Stimulated activated CD8-positive, alpha-beta memory T cell treated with anti-CD3 and anti-CD28 coated beads, Interleukin-7, amount 100 ng/mL, for 1 hour (primary cell): ENCODE measurements at places on chromosomes 2 and 18.

- no peak for DNase-seq
Observed at GRCh38 chr2:239946562-239946863, 78.6 kb downstream of the NDUFA10 start.

DNA sequence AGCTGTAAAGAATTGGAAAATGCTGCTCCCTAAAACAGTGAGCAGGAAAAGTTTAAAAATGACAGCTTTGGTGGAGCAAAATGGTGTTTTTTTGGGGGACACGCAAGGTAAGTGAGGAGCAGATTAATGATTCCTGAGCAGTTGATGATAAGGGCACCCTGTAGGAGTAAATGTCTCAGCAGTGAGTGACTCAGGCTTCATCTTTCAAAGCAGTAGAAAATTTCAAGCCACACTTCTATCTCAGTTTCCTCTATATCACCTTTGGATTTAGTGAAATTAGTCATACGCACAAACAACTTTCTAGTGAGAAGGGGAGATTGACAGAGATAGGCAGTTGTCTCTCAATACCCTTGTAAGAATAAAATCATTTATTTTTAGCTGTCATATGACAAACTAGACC is 709.0 kb upstream of the FAM98A start:
- DNase-seq, result no peak

DNA sequence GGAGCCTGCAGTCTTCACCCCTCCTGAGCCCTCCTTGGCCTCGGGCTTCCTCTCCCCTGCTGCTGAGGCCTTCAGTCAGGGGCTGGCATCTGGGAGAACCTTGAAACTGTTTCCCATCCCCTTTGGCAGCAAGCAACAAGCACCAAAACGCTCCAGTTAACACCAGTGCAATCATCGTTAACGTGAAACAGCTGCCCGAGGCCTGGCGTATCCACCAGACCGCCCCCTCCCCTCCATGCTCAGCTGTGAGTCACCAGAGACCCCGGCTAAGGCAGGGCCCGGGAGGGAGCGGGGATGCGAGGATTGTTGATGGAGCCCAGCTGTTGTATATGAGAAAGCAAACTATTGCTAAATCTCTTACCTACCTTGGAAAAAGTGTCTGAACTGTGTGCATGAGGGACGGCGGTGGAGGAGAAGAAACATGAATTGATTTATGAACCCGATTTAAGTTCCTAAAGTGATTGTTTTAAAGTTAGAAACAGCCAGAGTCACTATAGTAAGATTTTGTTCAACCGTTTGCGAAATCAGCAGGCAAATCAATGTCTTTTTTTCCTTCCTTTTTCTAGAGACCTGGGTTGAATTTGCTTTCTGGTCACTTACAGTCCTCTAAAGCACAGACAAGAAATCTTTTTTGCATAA is 5.2 kb downstream of the ZFP36L2 start:
- no peak for DNase-seq

DNA sequence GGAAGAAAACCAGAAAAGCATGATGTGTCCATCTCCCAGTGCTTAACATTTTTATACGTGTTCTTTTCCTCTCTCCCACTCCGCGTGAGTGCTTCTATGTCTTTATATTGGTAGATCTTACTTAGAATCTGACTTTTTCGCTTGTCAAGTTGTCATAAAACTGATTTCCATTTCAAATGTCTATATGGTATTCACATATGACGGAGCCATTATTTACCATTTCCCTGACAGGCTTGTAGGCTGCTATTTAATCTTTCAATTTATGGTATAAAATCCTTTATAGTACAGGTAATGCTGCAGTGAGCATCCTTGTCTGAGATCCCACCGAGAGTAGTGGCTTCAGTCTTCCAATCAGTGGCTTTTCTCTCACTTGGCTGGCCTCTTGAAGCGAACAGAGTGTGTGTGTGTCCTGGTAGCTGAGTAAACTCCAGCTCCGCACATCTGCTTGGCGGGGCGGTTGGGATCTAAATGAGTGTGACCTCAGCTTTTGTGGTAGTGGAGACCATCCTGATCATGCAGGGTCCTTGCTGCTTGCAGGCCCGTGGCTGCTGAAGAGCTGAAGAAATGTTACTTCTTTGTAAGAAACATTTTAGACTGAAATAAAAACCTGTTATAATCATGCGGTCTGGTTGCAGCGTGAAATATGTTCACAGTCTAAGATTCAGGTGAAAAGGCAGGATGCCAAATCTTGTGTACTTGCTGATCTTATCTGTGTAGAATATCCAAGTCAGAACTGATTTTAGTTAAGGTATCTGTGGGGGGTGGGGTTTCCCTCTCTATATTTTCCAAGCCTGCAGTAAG is 40.2 kb downstream of the INPP4A start:
- DNase-seq, result no peak

GRCh38 chr18:26207937-26208336 is 18.3 kb upstream of the TAF4B start:
- DNase-seq, result no peak

- DNase-seq, result no peak
Observed at GRCh38 chr18:48228841-48229240, 180.3 kb downstream of the ZBTB7C start.
